ENCODE measurements at places on chromosomes 6 and 20.

- peak; percentile 66 for DNase-seq
Observed at GRCh38 chr6:104182811-104183210, 676.9 kb downstream of the HACE1 start.

DNA sequence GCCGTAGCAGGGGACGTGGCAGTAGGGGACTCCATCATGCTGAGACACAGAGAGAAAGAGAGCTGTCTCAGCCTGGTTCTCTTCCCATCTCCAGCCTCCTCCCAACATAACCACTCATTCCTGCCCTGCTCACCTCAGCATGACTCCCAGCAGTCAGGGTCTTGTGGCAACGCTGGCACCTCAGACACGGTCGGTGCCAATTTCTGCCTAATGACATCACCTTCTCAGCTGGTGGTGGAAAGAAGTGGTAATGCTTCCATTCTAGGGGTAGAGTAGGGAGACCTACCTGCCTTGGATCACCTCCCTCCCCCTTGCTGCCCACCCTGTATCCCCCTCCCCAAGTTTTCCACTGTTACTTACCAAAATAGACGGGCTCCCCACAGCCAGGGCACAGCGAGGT lies 2.5 kb downstream of the CRIP3 start:
- no peak for DNase-seq

DNA sequence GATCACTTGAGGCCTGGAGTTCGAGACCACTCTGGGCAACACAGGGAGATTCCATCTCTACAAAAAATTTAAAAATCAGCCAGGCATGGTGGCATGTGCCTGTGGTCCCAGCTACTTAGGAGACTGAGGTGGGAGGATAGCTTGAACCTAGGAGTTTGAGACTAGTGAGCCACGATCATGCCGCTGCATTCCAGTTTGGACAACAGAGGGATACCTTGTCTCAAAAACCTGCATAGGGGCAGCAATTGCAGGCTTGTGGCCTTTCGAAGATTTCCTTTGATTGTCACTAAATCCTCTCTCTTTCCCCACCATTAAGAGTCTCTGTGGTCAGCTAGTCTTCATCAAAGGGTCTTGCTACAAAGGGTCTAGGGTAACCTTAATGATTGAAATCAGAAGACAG lies 60.3 kb downstream of the UTRN start:
- no peak for DNase-seq

DNA sequence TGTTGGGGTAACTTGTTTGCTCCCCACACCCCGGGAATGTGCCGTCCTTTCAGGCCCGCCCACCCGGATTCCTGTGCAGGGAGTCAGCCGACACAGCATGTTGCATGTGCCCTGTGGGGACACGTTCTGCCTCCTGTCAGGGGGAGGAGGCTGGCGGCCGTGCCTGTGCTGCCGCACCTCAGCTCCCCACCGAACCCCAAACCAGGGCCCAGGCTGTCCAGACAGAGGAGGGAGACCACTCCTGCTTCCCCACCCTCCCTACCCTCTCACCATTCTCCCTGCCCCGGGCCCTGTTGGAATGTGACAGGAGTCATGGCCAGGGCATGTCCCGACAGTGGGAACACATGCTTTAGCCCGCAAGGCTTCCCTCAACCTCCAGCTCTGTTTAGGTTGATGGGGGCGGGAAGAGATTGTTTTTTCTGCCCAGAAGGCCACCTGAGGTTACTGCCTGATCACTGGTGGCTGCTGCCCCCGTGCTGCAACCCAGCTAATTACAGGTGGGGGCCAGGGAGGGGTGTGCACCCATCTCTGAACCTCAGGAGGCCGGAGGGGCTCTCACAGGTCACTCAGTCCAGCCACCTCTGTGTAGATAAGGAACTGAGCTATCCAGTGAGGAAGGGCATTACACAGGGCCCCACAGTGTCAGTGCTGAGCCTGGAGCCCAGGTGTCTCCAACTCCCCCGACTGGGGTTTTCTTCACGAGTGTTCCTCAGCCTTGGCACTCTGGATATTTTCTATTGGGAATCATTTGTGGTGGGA lies 13.6 kb downstream of the LRRC73 start:
- peak; percentile 57 for DNase-seq

DNA sequence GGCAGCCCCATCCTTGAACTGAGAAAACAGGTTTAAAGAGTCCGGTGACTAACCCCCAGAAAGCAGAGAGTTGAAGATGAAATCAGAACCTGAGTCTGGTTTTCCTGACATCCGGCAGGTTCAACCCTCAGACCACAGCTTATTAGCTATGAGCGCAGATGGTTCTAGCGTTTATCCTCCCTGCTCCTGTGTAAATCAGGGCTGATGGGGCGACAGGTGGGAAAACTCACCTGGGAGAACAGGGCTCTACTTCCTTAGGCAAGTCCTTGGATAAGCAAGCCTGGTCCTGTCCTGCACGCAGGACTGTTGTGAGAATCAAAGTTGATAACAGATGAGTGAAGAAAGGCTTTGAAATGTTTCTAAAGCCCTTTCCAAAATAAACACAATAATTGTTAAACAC lies 31.4 kb downstream of the GHRH start:
- no peak for DNase-seq

DNA sequence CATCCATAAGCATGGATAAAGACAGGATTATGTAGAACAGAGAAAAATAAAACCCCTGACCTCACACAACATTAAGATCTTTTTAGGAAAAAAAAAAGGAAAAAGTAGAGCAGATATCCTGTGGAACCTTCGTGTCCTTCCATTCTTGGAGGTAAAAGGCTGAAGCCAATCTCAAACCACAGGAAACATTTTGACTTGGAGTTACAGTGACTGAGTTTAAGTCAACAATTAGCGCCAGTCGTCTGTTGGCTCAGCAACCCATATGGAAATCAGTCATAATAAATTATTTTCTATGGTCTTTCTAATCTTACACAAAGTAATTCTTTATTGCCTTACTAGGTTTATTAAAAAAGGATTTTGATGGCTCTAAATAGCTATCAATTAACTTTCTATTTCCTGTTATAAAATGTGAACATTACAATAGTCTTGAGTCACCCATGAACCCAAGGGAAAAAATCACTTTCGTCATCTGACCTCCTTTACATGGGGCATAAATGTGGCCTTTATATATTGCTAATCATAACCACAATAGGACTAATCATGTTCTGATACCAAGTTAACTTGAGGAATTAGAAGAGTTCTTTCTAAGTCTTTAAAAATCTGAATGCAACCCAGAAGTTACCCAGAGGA lies 592.9 kb downstream of the TFAP2B start:
- DNase-seq, result no peak

DNA sequence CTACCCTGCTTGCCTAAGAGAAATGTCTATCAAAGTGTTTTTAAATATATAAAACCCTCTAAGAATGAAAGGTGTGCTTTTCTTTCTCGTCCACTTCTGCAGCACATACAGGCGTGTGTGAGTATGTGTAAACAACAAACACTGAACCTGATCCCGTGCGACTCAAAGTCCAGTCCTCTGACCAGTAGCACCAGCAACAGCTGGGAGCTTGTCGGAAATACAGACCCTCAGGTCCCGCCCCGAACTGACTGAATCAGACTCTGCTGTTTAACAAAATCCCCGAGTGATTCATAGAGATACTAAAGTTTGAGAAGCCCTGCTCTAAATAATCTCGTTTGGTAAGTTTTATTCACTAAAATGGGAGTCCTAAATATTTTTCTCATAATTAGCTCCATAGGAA lies 208.0 kb upstream of the KCNQ5 start:
- no peak for DNase-seq

DNA sequence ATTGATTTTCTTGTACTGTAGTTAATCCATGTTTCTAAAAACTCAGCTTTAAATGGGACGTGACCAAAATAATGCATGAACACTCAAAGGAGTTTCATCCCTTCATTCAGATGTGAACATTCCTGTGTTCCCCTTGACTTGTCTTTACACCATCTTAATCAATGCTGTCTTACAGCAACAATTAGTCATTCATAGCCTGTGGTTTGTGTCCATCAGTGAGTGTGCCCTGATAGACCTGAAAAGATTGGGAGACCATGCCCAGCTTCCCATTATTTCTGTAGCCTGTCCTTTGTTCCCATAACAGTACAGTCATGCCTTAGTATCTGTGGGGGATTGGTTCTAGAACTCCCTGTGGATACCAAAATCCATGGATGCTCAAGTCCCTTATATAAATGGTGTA lies 23.9 kb downstream of the NT5E start:
- DNase-seq, result no peak

- DNase-seq, result peak; percentile 34
Observed at GRCh38 chr6:22437665-22438064, 131.7 kb upstream of the HDGFL1 start.

- no peak for DNase-seq
Observed at GRCh38 chr20:7505152-7505834, 435.0 kb downstream of the HAO1 start.

GRCh38 chr20:16566080-16566479 lies 7.2 kb downstream of the KIF16B start:
- no peak for DNase-seq

GRCh38 chr6:150150821-150151646 lies 8.2 kb downstream of the PPP1R14C start:
- no peak for DNase-seq

DNA sequence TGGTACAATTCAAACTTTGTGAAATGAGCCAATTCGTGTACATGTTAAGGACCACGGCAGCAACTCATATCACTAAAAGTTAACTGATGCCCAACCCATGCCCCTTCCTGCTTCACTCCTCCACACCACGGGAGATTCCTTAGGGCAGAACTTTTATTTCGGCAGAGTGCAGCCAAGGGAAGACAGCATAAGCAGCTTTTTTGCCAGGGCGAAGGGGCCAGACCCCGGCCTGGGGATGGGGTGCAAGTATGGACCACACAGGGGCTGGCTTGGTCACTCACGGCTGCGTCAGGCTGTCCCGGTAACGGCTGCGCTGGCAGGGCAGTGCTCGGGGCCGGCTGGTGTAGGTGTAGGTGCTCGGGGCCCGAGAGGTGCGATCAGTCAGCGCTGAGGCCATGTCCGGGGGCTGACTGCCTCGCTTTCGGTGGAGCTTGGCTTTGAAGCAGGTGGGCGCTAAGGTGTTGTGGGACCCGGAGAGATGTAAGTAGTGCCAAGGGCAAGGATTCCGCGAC lies 792 bp downstream of the RSPH3 start:
- DNase-seq, result no peak

DNA sequence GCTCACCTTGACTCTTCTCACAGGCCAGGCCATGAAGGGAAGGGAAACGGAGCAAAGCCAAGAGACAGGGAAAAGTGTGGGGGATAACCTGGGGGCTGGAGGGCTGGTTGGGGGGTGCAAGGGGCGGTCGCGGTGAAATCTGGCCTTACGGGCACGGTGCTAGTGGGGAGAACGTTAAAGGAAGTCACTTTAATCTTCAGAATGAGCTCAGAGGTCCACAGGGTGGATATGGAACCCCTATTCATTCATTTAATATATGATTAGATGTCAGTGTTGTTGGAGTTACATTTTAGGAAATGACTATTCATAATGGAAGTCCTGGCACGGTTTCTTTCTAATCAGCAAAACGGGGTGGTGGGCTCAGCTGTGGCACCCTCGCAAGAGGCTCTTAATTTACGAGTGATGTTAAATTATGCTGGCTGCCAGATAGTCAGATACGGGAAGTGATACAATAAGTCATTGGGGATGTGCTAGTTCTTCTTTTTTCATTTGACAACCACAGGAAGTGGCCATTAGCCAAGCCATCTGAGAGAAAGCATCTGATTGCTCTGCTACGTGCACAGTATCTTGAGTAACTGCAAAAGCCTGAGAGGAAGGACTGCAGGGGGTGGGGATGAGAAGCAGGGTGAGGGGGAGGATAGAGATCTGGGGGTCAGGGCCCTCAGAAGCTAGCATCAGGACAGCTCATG lies 253.0 kb downstream of the QKI start:
- DNase-seq, result peak; percentile 81

DNA sequence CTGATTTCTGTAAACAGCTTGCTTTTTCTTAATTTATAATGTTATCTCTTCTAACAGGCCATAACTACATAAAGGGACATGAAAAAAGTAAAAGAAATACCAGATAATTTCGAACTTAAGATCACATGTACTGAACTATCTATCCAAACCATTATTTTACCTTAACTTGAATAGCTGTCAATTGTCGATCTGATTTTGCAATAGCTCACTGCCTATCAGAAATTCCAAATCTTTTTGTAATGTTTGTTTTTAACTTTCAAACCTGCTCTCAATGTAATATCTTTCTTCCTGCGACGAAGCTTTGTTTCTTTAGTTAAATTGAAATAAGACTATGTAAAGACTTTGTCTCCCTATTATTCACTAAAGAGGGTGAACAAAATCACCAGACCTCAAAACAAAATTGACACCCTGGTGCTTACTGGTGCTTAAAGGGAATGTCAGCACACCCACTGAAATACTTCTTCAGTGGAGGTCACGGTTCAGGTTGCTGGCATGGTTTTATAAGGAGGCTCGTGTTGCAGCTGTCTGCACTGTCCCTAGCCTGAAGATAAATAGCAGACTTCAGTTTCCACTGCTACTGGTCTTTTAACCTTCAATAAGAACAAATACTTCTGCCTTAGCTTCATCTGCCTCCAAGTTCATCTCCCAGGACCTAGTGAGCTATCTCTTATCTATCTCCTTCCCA lies 117.5 kb upstream of the QKI start:
- no peak for DNase-seq

DNA sequence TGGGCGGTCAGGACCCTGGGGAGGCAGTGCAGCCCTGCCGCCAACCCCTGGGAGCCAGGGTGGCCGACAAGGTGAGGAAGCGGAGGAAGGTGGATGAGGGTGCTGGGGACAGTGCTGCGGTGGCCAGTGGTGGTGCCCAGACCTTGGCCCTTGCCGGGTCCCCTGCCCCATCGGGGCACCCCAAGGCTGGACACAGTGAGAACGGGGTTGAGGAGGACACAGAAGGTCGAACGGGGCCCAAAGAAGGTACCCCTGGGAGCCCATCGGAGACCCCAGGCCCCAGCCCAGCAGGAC lies 4.0 kb upstream of the COL9A3 start:
- no peak for DNase-seq

GRCh38 chr6:132289756-132290155 lies 111.5 kb downstream of the MOXD1 start:
- peak; percentile 44 for DNase-seq

DNA sequence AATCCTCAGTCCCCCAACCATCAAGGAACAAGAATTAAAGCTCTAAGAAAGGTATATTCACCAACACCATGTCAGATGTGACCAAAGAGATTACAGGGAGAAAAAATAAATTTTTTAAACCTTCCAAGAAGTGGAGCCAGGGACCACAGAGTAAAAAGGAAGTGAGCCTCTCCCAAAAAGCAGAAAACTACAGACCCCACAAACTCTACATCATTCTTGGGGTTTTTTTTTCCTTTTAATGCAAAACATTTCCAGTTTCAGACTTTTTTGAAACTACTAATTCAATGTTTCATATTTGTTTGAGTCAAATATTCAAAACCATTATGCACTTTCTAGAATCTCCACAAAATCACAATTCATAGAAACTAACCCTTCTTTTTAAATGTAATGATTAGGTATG lies 6.8 kb upstream of the IL17F start:
- DNase-seq, result no peak

DNA sequence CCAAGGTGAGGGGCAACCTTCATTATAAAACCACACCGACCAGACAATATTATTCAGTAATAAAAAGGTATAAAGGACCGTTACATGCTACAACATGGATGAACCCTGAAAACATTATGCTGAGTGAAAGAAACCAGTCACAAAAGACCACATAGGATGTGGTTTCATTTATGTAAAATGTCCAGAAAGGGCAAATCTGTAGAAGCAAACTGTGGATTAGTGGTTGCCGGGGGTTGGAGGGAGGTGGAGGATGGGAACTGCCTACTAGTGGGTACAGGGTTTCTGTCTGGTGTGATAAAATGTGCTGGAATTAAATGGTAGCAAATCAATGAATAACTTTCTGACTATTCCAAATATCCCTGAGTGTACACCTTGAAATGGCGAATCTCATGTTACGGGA lies 10.2 kb upstream of the PRND start:
- DNase-seq, result no peak

GRCh38 chr20:45745015-45745414 lies 22.9 kb downstream of the SPINT4 start:
- no peak for DNase-seq

Measured in fibroblast of skin of right quadriceps (primary cell).